ENCODE measurements at places on chromosomes 12 and 14. TPM values are rescaled to one million over a fixed set of nuclear protein-coding genes. Genes with fewer than 3 reads are reported as not detected.

- DNase-seq, result no peak
These were observed 277.9 kb downstream of the IPO8 start for GRCh38 chr12:30417697-30418231.

DNA sequence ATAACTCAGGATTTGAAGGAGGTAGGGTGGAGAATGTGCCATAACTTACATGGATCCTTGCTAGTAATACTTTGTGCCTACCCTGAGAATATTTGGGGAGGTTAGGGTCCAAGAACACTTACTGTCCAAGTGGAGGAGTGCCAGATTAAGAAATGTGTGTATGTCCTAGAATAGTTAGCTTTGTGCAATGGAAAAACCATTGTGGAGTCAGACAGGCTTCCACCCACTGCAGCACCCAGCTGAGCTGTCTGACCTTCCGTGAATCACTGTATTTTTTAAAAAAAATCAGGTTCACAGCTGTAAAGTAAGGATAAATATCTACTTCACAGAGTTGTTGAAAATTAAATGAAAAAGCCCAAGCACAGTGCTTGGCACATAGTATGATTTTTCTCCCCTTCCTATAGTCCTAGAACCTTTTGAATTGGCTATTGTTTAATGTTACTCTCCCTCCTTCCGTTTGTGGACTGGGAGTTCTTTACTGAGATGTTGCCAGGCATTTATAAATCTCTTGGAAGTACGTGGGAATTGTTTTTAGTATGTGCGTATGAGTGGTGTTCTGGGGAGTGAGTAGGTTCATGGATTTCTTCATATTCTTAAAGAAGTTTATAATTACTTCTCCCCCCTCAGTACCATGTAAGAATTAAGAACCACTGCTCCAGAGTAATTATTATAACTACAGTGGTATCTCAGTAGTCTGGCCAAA is 9.2 kb downstream of the RAB21 start:
- DNase-seq, result no peak

DNA sequence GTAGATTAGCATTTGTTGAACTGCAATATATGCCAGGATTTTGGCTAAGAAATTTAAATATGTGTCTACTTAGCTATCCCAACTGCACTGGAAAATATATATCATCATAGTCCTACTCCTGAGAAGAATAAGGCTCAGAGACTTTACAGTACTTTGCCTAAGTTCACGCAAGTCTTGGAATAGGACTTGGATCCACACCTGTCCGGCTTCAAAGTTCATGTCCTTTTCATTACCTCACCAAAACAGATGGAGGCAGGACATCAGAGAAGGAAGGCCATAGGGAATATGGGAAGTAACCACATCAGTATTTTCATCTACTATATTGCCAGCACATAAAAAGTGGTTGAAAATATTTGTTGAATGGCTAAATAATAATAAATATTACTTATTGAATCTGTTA is 358.5 kb downstream of the PRKD1 start:
- DNase-seq, result no peak

Gene BBOF1
- total RNA-seq, result 6.1 TPM

Gene DNAJC22
- total RNA-seq, result not detected

DNA sequence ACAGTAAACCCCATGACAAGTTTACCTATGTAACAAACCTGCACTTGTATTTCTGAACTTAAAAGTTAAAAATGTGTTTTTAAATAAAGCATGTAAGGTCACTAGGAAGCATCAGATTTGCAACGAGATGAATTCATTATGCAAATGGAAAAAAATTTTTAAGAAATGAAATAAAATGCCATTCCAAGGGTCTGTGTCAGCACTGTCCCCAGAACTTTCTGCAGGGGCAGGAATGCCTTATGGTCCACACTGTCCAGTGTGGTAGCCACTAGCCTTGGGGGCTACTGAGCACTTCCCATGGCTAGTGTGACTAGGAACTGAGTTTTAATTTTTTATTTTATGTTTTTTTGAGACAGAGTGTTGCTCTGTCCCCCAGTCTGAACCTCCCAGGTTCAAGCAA is 49.2 kb downstream of the HSP90AA1 start:
- no peak for DNase-seq

DNA sequence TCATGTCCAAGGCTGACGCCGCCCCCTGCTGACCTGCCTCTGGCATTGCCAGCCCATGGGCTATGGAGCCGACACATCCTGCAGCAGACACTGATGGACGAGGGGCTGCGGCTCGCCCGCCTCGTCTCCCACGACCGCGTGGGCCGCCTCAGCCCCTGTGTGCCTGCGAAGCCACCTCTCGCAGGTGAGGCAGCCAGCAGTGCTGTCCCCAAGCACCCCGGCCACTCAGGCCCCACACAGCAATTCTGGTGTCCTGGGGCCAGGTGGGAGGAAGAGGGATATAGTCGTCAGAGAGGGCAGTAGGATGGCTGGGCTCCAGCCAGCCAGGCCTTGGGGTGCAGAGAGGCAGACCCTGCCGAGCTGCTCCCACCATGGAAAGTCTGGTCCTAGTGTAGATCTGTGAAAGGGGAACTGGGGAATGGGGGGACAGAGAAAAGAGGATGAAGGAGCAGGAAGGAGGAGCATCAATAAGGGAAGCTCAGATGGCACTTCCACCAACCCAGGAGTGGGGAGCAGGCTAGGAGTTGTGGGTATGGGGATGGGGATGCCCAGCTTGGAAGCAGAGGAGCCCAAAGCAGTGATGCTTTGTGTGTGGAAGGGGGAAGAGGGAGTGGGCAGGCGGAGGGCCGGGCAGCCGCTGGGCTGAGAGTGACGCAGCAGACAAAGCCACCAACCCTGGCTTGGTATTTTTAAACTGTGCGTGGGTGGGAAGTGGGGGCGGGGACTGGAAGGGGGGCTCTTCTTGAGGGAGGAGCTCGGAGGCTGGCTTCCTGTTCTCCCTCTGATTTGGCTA is 4.7 kb downstream of the NAB2 start:
- peak; percentile 91 for DNase-seq

DNA sequence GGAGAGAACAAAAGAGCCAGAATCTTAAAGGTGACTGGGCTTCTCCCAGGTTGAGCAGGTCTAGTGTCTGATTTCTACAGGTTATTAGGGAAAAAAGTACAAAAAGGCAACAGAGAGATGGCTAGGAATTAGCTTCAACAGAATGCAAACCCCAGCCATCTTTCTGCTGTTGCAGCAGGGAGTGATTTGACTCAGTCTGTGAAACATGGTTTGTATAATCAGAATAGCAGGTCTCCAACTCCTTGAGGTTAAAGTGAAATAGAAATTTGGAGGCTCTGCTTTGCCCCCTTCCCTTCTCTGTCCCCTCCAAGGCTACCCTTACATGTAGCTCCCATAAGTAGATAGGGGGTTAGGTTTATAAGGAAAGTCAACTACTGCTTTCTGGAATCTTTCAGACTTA is 105.8 kb downstream of the AKAP6 start:
- no peak for DNase-seq

Gene MON2
- 89.5 TPM for total RNA-seq

DNA sequence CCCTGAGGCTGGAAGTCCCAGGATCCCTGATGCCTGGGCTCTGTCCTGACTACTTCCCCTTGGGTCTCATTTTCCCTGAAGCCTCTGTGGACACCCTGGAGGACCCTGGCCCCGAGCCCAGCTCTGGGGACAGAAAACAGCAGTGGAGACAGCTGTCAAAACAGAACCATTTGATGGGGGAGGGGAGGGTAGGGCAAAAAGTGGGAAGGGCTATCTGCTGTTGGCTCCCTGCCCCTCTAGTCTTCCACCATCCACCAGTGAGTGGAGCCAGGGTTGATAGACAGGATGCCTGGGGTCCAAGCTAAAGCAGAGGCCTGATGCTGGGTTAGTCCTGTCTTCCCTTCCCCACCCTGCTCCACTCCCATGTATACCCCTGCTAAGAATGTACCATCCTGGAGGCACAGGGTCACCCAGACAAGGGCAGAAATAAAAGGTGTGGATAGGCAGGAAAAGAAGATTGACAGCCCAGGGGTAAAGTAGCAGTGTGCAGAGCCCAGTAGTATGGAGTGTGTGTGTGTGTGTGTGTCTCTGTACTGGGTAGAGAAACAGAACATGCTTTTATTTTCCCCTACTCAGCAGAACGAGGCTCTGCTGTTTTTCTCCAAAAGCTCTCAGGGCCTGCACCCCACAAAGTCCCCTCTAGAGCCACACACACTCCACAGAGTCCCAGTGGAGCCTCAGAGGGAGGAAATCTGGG is 9.8 kb downstream of the ZNF385A start:
- no peak for DNase-seq

DNA sequence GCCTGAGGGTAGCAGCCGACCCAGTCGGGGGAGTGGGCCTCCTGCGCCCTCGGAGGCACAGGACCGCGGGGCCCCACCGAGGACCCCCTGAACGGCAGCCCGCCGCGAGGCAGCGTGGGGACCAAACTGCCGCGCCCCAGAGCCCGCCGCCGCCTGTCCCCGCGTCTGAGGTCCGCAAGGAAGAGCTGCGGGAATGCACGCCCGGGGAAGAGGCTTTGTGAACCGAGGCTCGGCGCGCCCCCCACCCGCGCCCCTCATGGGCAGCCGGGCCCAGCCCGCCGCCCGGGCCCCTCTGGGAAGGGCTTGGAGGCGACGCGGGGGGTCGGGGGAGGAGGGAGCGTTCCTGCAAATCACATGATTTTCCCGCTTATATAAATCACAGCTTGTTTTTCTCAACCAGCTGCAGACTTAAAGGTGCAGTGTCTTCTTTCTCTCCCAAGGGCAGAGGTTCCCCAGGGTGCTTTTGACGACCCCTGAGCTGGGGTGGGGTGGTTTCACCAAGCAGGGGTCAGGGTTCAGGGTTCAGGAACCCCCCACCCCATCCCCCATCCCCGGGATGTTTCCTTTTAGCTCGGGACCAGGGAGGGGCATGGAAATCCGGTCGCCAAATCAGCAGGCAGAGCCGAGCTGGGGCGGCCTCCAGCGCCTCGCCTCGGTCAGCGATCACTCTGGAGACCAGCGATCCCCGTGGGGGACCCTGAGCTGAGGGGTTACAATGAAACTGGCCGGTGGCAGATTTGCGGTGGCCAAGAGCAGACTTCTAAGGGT is 44.7 kb upstream of the ATP23 start:
- DNase-seq, result no peak

Data from Karpas-422 (cell line).